ENCODE measurements at places on chromosomes 13 and 19.
A peak's percentile ranks its signal among the peaks of the same experiment; 100 is the strongest.

GRCh38 chr13:40334031-40334430 is 332.4 kb downstream of the FOXO1 start:
- DNase-seq = no peak

DNA sequence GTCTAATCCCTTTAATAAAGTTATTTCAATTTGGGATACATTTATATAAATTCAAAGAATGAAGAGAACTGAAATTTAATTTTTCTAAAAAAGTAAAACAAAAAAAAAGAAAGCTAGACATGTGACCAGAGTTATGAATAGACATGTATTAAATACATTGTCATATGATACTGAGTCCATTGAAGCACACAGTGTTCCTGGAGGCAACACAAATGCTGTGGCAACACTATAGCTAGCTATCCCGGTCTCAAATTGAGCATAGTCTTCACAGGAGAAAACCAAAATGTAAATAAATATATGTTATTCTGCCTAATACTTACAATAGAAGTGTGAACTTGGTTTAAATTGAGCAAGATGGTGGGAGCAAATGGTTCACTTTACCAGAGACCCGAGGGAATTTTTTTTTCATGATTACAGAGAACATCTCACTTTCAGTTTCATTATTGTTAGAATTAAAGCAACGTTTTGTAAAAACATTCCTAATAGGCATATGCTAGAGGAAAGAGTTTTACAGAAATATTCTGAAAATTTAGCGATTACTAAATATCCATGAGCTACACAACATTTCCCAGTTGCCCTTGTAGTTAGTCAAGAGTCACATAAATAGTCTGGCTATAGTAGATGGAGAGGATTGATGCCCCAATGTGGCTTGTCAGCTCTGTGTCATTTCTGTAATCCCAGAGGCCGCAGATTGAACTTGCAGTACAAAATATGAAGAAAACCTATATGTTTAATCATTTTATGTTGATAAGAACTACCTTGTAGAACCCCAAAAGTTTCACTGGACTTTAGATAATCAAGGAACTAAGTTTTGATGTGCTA is 775.7 kb upstream of the SPRY2 start:
- no peak for DNase-seq

- no peak for DNase-seq
These were observed 285.4 kb upstream of the GPC6 start for GRCh38 chr13:92941167-92941566.

GRCh38 chr19:21221693-21222092 is 79.9 kb downstream of the ZNF431 start:
- no peak for DNase-seq

DNA sequence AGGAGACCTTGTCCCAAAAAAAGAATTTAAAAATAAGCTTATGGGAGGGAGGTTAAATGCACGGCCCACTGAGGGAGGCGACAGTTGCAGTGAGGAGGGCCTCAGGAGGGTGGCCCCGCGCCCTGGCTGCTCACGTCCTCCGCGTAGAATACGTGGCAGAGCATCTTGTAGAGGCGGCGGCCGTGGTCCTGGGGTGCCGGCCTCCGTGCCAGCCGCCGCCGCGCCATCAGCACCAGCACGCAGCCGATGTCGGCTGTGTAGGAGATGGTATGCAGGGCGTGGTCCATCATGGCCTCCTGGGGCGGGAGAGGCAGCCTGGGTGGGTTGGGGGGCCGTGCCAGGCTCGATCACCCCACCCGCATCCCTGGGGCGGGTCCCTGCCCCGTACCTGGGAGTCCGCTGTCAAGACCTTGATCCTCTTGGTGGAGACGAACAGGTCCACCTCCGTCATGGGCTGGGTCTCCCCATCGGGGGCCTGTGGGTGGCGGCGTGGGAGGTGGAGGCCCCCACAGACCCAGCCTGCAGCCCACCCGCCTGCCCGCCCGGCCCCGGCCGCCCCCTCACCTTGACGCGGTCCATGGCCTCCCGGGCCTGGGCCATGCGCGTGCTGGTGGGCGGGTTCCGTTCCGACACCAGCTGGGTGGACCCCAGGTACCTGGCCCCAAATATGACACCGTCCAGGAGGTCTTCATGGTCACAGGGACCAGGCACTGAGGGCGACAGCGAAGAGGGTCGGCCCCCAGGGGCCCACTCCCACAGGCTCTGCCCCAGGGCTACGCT is 7.7 kb downstream of the APBA3 start:
- no peak for DNase-seq

GRCh38 chr19:4580021-4580901 is 20.8 kb upstream of the SEMA6B start:
- no peak for DNase-seq

DNA sequence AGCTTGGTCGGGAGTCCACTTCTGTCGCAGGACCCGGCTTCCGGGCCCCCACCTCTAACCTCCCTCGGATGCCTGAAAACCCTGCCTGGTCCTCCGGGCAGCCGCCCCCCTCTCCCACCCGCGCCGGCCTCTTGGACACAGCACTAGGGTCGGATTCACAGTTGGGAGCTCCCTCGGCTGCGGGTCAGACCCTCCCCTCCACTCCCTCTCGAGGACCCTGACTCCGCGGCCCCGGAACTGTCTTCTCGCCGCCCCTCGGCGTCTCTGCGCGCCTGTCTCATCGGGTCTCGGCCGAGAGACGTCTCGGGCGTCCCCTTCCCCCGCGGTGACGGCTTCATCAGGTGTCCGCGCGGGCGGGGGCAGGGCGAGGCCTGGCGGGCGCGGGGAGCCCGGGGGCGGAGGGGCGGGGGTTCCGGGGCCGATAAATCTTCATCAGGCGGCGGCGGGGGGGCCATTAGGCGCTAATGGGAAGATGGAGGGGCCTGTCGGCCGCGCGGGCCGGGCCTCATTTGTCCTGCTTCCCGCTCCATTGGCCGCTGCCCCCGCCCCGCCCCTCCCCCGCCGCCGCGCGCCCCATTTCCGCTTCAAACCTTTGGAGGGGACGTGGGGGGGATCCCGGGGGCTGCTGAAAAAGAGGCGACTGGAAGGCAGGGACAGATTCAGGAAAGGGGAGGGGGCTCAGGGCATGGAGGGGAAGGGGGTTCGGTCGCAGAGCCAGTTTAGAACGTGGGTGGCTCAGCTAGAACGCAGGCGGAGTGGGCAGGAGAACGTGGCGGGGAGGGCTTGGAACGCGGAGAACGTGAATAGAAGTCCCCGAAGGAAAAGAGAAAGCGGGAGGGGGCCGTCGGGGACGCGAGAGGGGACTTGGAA is 11.8 kb upstream of the ERFL start:
- peak; percentile 34 for DNase-seq

GRCh38 chr19:33192010-33192409 is 2.1 kb upstream of the LRP3 start:
- DNase-seq = no peak

DNA sequence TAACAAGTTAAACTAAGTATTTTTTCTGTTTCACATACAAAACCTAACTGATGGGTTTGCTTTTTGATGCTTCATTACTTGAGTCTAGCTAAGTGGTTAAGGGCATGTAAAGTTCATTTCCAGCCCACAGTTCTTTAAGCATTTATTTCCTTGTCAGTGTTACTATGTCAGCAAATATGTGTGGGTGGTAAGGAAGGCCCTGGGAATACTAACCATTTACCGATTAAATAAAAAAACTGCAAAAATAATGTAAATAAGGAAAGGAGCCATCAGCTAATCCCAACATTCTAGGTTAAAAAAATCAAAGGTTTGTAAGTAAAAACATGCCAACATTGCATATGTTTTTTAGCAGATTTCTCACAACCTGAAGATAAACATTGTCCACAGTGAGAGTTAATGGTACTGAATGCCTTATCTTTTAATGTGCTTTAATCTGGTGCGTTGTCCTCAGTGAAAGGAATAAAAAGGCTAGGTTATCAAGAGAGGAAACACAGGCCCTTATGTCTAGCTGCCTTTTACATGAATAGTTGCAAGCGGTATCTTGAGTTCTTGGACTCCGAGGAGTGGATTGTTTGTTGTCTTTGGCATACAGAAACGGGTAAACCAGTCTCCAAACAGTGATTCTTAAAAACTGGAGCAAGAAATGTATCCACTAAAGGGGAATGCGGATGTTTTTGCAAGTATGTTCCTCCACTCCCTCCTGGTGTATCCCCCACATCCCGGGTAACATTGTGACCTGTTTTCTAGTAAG is 949.6 kb upstream of the SLC10A2 start:
- DNase-seq = no peak

DNA sequence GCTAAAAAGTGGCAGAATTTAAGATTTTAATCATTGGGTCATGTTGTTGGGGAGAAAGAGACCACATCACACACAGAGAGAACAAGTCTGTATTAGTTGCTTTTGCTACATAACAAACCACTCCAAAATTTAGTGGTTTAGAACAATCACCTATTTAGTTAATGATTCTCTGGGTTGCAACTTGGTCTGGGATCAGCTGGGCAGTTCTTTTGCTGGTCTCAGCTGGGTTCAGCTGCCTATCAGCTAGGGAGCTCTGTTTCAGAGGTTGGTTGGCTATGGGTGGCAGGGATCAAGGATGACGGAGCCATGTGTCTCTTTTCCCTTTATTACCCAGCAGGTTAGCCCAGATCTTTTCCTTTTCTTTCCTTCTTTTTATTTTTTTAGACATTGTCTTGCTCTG is 8.9 kb downstream of the PINLYP start:
- no peak for DNase-seq

GRCh38 chr13:44921931-44922758 is 67.1 kb downstream of the NUFIP1 start:
- DNase-seq = no peak

DNA sequence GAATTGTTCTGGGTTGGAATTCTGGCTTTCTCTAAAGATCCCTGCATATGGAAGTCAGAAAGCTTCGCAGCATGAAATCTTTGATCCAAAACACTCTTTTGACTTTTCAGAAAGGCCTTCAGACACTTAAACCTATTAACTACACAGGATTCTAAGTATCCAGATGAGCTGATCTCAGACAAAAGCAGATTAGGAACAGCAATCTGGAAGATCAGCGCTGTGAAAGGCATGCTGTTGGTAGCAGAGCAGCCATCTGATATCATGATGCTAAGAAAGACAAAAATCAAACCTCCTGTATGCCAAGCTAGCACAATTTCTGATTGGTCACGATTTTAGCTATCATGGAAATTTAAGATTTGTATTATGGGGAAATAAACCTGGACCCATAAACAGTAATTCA is 589.9 kb downstream of the GPC5 start:
- no peak for DNase-seq

- no peak for DNase-seq
These were observed 2.7 kb downstream of the CLEC4G start for GRCh38 chr19:7729211-7729610.

DNA sequence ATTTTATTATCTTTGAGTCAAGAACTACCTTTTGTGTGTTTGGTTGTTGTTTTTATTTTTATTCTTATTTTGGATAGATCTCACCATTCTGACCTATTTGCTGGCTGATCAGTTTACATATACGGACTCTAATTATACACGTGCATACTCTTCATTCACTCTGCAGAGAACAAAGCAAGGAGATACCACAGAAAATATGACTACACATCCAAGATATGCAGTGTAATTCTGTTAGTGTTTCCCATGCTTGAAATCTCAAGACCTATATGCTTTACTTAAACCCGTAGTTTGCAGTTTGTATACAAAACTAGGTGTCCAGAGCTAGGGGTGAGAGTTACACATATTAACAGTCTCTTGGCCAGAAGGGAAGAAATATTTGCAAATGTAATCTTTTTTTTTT is 205.5 kb downstream of the DCLK1 start:
- DNase-seq = no peak

DNA sequence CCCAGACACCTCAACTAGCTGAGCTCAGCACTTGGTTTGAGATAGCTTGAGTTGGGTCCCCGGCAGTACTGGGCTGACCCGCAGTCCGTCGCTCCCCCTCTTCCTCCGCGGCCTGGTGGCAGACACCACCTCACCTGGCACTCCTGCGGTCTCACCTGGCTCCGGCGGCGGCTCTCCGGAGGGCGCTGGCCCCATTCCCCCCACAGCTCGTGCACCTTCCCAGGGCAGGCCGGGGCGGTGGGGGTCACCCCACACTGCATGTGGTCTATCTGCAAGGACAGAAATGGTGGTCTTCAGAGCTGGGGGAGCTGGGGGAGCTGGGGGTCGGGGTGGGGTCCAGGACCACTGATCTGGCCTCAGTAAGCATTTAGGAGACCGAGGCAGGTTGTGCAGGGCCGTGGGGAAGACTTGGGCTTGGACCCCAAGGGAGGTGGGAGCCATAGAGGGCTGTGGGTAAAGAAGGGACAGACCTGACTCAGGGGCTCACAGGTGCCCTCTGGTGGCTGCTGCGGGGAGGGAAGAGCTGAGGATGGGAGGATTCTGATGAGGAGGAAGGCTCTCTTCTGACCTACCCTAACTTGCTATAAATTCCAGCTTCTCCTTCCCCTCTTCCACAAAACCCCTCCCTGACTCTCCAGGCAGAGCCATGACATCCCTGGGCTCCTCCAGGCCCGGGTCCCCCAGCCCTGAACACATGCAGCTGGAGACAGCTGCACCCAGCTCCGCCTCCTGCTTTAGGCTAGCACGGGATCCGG is 6.7 kb upstream of the PLIN4 start:
- peak; percentile 74 for DNase-seq

DNA sequence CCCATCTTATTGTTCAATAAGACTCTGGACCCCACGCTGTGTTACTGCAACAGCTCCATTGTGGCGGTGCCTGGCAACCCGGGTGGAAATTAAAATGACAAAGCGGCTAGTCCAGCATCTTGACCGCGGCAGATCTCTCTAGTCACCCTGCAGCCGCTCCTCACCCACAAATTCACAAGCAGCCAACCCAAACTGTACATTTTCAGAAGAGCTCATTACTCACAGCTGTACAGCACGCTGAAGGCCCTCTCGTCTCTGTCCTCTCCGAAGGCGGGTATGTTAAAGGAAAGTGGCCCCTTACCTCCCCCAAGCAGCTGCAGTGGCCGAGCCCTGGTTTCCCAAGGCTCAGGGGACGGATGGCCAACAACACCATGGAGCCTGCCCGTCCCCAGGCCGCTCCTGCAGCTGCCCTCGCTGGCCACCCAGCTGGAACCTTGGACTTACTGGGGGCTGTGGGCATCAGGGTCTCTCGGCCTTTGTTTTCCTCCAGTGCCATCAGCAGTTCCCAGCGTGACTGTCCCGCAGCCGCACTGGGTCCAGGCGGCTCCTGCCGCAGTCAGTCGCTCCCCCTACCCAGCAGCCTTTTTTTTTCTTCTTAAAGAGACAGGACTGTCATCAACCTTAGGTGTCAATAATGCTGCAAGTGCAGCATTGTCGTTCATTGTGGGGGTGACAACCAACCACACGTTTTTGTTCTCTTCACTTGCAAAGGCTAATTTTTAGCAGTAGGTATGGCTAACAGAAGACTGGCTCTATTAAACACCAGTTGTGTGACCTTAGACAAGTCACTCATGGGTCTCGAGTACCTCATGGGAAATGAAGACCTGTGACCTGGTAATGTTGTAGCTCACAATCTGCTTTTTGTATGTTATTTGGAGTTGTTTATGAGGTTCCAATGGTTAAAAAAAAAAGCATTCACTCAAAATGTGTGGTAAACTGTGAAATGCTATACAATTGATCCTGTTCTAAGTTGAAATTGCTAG is at the start of gene SACS:
Gene SACS (minus strand): TSS at position 532 of the 983 bp plus-strand sequence. CDS start 22,463 bp downstream, outside the sequence.
- no peak for DNase-seq

DNA sequence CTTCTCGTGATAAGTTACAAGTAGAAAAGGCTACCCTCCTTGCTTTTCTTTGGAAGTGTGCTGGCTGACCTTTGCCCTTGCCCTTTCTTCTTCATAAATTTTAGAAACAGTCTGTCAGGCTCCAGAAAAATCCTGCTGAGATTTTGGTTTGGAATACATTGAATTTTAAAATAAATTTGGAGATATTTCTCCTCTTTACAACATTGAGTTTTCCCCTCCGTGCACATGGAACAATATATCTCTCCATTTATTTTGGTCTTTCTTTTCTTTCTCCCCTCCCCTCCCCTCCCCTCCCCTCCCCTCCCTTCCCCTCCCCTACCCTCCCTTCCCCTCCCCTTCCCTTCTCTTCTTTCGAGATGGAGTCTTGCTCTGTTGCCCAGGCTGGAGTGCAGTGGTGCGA is 8.6 kb downstream of the KLK4 start:
- DNase-seq = no peak
